ENCODE measurements at places on chromosomes 6 and 20. TPM values are rescaled to one million over a fixed set of nuclear protein-coding genes. Genes with fewer than 3 reads are reported as not detected.

DNA sequence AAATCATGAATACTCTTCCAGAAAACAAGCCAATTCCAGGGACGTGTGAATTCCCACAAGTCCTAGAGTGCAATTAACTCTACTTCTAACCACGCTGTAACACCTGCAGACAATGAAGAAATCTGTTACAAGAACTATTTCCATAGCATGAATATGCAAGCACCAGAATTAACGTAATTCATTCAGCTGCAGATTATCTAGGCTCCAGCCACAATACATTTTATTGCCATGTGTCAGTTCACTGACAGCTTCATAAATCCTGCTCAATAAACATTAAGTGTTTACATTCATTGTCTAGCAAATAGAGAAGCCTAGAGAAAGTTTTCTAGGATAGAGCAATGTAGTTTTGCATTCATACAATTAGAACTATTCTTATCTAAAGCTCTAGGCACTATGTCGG lies 1348.5 kb downstream of the GRIK2 start:
- no peak for DNase-seq

DNA sequence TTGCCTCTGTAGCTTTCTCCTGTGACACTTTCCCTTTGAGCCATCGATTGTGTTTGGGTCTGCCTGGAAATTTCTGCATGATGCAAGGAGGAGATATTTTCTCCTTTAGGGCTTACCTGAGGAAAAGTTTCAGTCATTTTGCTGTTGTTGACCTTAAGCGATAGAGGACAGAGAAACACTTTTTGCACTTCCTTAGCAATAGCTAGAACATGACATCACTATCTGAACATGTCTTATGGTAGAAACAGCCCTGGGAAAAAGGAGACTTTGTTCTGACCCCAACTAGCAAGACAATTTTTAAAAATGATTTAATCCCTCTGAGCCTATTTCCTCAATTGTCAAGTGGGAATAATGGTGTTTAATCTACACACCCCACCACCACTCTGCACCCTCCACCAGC lies 9.7 kb upstream of the FILIP1 start:
- no peak for DNase-seq

DNA sequence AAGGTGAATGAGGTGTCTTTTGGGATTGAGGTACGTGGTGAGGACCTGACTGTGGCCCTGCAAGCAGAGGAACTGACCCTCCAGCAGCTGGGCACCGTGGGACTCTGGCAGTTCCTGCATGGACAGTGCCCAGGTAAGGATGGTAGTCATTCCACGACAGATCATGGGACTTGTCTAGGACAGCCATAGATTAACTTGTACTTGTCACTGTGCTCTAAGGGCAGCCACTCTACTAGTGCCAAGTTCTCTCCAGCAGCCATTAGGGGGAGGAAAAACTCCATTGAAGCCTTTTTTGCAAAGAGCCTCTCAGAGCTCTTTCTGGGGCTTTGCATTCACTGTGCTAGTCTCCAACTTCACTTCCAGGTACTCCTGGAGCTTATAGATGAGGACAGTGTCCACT lies 20.4 kb downstream of the TAF11 start:
- DNase-seq, result no peak

DNA sequence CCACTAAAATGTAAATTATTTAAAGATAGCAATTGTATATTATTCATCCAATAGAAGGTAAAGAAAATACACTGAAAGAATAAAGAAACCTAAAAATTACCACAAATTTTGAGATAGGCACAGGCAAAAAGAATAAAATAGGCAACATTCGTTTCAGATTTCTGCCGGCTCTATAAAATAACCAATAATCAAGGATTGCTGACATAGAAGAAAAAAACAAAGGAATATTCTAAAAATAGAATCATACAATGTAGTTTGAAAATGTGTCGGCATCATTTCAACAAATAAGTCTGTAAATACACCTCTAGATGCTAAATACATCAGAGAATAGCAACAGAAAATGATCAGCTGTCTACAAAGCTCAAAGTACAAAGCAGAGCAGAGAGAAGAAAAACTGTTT lies 973.3 kb downstream of the EPHA7 start:
- DNase-seq, result no peak

- no peak for DNase-seq
Measured at GRCh38 chr20:25070821-25071473, 11.0 kb downstream of the VSX1 start.

GRCh38 chr6:7100753-7101081 lies 7.0 kb upstream of the RREB1 start:
- DNase-seq, result no peak

GRCh38 chr6:76490456-76490855 lies 418.0 kb upstream of the IMPG1 start:
- no peak for DNase-seq

DEFB124 gene
- total RNA-seq, result not detected

TMEM244 gene
- not detected for total RNA-seq

DNA sequence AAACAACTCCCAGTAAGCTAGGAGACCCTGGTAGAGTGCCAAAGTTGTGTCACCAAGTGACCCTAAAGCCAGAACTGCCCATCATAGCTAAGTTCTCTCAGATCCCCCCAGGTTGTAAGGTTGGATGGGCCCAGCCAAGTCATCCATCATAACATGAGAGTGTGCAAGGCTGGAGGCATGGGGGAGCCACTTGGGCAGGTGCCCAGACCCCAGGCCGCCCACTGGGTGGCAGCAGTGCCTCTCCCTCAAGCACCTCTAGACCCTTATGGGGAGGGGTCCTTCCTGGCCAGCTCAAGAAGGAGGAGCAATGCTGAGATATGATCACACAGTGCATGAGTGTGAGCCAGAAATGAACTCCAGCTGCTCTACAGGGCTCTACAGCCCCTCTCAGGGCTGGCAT lies 154.5 kb downstream of the MYLK4 start:
- DNase-seq, result no peak

DNA sequence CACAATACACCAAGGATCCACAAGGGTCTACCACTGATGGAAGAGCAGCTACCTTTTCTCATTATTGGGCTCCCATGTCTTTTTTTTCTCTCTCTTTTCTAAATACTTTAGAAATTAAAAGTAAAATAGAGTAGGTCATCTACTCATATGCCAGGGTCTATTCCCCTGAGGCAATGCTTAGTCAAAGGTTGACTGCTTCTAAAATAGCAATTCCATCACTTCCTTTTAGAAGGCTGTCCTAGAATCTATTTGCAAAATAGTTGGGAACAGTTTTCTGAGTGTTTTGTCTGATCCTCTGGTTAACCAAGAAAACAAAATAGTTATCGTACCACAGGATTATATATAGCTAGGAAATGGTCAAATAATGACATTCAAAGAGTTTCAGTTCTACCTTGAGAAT lies 174.1 kb downstream of the COL21A1 start:
- no peak for DNase-seq

FOXF2 gene
- total RNA-seq, result not detected

GRCh38 chr6:101585501-101585900 lies 192.0 kb downstream of the GRIK2 start:
- no peak for DNase-seq

DNA sequence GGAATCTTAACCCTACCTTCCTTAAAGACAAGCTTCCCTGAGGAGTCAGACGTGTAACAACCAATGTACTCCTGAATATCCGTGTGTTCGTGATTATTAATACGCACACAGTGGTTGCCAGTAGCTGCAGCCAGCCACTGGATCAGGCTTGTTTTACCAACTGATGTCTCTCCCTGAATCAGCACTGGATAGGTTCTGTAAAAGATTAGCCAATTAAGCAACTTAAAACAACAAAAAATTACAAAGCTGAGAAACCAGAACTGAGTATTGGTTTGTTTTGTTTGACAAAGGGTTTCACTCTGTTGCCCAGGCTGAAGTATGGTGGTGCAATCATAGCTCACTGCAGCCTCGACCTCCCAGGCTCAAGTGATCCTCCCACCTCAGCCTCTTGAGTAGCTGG lies 69.3 kb downstream of the MDN1 start:
- no peak for DNase-seq

GHRH gene
- not detected for total RNA-seq

MAS1 gene
- not detected for total RNA-seq

DNA sequence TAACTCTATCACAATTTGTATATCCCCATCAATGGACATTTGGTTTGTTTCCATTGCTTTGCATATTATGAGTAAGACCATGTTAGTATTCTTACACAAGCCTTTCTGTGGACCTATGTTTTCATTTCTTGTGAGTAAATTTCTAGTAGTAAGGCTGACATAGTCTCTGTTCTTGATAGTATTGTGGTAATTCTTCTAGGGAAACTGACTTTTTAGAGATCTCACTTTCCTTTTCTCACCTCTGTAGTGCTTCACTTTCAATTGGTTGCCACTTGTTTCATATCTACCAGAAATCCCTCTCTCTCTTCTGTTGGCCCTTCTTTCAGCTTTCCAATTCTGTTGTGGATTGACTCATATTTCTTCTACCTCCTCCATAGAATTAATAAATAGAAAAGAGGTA lies 8.5 kb downstream of the ISM1 start:
- DNase-seq, result no peak

- DNase-seq, result no peak
Measured at GRCh38 chr6:19382676-19383075, 454.5 kb upstream of the ID4 start.

DNA sequence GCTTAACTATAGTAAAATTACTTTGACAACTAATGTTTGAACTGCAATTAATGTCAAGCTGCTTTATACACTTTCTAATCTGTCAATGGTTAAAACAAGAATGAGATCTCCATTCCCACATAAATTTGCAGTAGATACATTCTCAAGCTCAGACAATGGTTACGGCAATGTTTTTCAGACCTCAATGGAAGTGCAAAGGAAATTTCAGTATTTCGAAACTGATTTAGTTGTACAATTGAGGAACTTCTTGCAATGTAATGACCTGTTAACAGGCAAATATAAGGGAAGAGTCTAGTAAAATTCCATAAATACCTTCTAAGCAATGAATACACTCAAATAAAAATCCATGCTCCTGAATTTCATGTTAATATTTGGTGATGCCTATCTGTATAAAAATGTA lies 94.7 kb downstream of the ADTRP start:
- DNase-seq, result no peak

GRCh38 chr6:112434896-112435435 lies 87.8 kb downstream of the RFPL4B start:
- no peak for DNase-seq

SIRPB2 gene
- total RNA-seq, result not detected

SAMD5 gene
- not detected for total RNA-seq

C20orf204 gene
- 16.7 TPM for total RNA-seq
